ENCODE measurements at places on chromosomes 2 and 18. TPM values are rescaled to one million over a fixed set of nuclear protein-coding genes. Genes with fewer than 3 reads are reported as not detected.

AAMP gene
- total RNA-seq: 42.5 TPM

LINC00305 gene
- not detected for total RNA-seq

SLC5A7 gene
- total RNA-seq: not detected

DNA sequence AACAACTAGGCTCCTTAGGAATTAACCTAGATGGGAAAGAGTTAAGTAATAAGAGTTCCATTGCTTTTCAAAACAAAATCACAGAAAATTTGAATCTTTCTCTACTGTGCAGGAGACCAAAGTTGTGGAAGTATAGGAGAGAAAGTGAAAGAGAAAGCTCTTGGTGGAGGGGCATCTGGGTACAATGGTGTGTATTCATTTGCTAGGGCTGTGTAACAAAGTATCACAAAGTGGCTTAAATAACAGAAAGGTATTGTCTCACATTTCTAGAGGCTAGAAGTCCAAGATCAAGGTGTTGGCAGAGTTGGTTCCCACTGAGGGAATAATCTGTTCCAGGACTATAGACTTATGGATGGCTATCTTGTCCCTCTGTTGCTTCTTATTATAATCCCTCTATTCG lies 50.5 kb upstream of the GORASP2 start:
- DNase-seq: no peak

MBP gene
- total RNA-seq: 75.4 TPM

DNA sequence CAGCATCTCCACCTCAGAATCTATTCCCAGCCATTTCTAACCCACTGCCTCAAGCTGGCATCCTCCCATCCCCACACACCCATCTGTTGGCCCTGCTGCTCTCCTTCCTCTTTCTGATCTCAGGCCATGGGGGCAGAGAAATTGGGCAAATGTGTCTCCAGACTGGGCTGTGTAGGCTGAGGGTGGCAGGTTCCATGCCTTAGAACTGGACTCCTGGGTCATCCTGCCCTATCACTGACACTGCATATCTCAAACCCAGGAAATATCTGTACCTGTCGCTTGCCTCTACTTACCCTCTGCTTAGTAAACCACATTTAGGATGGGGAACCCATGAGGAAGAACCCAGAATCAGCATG lies 1.8 kb downstream of the WNT10A start:
- no peak for DNase-seq

- no peak for DNase-seq
Observed at GRCh38 chr2:107738266-107738665, 88.4 kb upstream of the RGPD4 start.

- no peak for DNase-seq
Observed at GRCh38 chr18:46449033-46449432, 208.0 kb downstream of the LOXHD1 start.

- DNase-seq: no peak
Observed at GRCh38 chr2:220068846-220069245, 441.4 kb downstream of the SLC4A3 start.

DNA sequence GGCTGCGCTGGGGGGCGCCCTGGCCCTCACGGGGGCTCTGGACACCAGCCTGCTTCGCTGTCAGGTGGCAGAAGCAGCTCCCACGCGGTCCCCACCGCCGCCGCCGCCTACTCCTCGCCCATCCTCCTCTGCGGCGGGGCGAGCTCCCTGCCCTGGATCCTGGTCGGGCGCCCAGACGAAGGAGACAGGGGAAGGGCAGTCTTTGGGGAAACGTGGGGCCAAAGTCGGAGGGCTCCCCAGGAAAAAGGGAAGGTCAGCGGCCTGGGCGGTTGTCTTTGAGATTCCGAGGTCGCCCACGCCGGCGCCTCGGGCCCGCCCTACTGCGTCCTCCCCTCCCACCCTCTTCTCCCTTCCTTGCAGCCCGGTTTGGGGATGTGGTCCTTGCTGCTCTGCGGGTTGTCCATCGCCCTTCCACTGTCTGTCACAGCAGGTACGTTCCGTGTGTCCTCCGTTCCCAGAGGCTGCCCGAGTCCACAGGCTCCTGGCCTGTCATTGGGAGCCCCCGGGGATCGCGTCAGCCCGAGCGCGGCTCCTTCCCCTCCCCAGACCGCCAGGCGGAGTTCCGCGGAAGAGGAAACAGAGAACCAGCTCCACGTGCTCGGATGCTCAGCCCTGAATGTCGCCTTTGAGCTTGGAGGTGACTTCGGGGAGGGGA lies 800 bp downstream of the IL1RL2 start:
- peak; percentile 20 for DNase-seq

DNA sequence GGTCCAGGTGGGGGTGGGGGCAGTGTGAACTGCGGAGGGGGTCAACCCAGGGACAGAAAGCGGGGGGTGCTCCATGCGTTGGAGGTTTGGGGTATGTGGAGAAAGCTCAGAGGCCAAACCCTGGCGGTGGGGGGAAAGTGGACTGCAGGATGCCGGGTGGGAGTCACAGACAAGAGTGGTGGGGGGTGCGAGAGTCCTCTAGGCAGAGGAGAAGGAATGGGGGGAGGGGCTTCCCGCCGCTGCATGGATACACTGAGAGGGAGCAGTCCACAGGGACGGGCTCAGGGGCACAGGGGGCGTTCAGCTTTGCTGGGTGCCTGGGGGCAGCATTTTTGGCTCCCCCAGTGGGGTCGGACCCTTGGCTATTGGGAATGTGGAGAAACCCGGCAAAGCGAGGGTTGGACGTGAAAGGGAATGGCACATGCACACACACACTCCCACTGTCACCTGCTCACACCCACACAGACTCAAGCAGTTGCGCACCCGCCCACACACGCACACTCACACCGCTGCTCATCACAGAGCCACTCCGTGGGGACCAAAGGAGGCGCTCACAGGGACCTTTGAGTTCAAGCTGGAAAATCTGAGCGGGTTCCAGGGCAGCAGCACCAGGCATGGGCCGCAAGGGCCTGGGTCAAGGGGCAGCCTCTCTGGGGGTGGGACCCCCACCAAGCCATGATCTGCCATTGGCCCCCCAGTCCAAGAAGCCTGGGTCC lies 7.7 kb downstream of the GBX2 start:
- DNase-seq: no peak

- no peak for DNase-seq
Observed at GRCh38 chr2:239882781-239883180, 142.4 kb downstream of the NDUFA10 start.

LOXHD1 gene
- total RNA-seq: not detected

GRCh38 chr2:60219536-60219935 lies 333.9 kb downstream of the BCL11A start:
- DNase-seq: no peak

DNA sequence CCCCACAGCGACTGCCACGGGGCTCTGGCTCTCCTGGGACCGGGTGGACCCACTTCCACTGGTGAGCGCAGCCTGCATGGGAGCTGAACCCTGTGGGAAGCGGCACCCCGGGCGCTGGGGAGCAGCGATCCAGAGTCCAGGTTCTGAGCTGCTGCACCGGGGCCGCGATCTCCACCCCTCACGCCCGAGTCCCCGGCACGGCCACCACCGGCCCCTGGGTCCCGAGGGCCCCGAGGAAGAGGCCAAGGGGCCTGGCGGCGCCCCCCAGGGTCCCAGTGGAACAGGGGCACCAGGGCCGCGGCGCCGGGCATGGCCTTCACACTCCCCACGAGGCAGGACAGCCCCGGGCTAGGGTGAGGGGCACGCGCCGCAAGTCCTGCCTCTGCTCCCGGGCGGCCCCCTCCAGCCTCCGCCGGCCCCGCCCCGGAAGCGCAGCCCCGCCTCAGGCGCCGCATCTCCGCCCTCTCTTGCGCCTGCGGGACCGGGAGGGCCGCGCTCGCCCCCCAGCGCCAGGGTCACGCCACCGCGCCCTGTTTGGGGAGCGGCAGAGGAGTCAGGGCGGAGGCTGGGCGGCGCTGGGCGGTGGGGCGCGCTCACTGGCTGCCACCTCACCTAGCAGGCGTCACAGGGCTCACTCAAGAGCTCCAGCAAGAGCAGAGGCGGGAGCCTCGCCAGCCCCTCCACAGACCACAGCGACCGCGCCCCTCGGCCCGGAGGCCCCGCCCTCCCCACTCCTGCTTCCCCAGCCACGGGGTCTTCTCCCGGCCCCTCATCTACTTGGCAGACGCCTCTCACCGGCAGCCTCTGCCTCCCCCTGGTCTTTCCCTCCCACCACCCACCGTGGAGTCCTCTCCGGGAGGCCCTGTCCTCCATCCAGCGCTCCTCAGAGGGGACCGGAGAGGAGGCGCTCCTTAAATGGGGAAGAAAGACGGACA lies 26.8 kb downstream of the THAP4 start:
- peak; percentile 95 for DNase-seq

SKA1 gene
- 0.20 TPM for total RNA-seq

GRCh38 chr2:106061611-106062349 lies 132.3 kb downstream of the UXS1 start:
- no peak for DNase-seq

LRRC30 gene
- not detected for total RNA-seq

- no peak for DNase-seq
Observed at GRCh38 chr2:42153944-42154581, 15.1 kb upstream of the EML4 start.

CD8A gene
- 1.3 TPM for total RNA-seq

DNA sequence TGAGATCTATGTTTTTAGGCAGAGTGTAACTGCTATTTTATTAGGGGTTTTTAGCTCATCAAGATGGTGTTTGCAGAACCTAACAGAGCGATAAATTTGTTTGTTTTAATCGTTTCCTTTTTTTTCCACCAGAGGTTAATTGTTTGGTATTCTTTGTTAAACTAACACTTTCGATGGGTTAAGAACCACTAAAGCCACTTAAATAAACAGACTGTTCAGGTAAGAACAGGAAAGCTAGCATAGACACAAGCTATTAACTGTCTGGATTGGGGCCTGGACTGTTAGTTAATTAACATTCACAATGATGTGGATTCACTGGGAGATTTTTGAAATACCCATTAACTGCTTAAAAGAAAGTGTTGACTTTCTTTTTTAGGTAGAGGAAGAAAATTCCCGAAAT lies 209.0 kb upstream of the COPS8 start:
- no peak for DNase-seq

GRCh38 chr2:206480161-206480560 lies 36.8 kb downstream of the ADAM23 start:
- no peak for DNase-seq

GRCh38 chr2:96423828-96424227 lies 81.3 kb downstream of the NEURL3 start:
- no peak for DNase-seq

- no peak for DNase-seq
Observed at GRCh38 chr2:98705333-98705617, 25.7 kb downstream of the MGAT4A start.

- no peak for DNase-seq
Observed at GRCh38 chr2:45896311-45896710, 244.8 kb downstream of the PRKCE start.

DSG3 gene
- total RNA-seq: not detected

GRCh38 chr2:199197448-199197847 lies 260.3 kb downstream of the SATB2 start:
- DNase-seq: no peak

- no peak for DNase-seq
Observed at GRCh38 chr2:201496785-201497184, 45.2 kb downstream of the STRADB start.

GRCh38 chr2:241238693-241239198 lies 50.3 kb downstream of the ANO7 start:
- no peak for DNase-seq

All from CD4-positive, alpha-beta T cell (primary cell).